ENCODE measurements at places on chromosomes 7 and 10.

DNA sequence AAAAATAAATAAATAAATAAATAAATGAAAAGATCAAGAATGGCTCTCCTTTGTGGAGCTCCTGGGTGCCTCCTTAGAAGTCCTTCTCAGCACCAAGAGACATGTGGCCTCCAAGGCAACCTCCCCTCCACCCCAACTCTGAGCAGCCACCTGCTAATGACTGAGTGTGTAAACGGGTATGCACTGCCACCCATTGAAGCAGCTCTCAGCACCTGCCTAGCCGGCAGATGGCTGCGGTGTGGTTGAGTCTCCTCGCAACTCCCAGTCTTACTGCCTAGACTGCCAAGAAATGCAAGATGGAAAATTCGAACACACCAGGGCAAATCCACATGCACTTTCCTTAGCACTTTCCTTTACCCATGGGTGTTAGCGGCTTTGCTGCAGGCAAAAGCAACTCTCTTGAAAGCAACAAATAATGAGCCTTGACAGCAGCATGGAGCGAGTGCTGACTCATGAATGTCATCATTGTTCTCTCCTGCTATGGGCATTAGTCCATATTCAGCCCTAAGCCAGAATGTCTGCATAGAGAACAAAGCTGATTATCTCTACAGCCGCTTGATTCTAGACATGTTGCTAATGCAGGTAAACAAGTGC lies 913.9 kb upstream of the AUTS2 start:
- peak; percentile 59 for DNase-seq

DNA sequence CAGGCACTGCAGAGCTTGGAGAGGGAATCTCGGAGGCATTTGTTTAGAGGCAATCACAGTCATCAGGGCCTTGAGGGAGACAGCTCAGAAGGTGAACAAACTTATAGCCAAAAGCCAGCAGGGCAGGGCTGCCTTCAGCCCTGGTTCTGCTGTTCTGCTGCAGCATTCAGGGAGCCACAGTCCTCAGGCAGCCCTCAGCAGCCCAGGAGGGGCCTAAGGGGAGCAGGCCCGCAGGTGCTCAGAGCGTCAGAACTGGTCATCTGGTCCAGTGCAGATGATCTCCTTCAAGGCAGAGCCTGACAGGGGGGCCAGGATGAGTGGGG lies 84.7 kb downstream of the ARHGAP22 start:
- no peak for DNase-seq

DNA sequence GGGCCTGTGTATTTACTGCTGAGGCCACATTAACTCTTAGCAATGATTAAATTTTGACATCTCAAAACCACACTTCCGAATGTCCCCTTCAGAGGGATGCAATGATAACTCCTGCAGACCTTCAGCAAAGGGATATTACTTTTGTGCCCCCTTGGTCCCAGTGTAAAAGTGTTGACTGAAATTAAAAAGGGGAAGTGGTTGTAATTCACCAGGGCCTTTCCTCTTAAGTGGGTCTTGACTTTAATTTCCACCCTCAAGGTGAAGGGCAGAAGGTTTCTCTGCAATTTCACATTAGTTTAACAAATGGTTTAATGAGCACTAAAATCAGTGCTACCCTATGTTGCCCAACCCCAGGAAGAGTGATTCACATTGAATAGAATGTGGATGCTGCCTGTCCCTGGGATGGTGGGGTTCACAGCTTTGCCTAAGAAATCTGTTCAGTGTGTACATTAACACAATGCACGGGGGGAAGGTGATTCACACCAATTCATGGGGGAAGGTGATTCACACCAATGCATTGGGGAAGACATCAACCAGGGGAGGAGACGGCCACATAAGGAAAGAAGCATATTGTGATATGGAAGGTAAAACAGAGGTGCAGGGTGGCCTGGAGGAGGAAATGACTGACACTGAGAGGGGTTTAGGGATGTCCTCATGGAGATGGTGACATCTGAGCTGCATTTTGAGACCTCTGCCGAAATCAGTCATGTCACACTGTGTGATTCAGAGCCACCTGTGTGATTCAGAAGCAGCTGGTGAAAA lies 19.4 kb upstream of the TNS3 start:
- DNase-seq, result no peak

DNA sequence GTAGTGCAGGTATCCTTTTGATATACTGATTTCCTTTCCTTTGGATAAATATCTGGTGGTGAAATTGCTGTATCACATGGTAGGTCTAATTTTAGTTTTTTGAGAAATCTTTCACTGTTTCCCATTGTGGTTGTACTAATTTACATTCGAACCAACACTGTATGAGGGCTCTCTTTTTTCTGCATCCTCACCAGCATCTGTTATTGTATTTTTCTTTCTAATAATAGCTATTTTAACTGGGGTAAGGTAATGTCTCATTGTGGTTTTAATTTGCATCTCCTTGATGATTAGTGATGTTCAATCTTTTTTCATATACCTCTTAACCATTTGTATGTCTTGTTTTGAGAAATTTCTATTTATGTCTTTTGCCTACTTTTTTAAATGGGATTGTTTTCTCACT lies 335.4 kb upstream of the MTPN start:
- DNase-seq, result no peak

GRCh38 chr7:90777041-90777440 lies 180.9 kb downstream of the CDK14 start:
- DNase-seq, result no peak

DNA sequence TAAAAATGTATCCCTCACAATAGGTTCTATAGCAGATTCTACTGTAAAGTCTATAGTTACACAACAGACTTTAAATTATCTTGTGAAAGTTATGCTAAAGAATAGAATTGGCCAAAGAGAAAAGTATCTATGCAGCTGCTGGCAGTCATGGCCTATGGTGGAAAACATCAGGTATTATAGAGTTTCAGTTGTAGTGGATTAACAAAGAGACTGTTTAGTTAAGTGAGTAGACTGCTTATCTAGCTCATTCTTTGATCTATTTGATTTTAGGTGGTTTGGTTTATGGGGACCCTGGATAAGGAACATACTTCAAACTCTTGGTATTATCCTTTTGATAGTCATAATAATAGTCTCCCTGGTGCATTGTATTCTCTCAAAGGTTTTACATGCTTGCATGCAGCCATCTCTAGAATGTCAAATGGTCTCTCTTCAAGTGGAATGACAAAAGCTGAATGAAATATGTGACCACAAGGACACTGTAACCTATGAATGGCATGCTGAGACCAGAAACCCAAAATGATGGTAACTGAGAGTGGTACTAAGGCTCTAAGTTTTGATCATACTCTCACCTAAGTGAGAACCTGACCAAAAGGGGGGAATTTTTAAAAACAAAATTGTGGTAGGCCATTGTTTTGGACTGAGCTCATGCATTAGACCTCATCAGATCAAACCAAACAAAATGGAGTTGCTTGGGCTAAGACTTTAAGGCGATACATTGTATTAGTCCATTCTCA lies 54.9 kb upstream of the NAMPT start:
- no peak for DNase-seq

DNA sequence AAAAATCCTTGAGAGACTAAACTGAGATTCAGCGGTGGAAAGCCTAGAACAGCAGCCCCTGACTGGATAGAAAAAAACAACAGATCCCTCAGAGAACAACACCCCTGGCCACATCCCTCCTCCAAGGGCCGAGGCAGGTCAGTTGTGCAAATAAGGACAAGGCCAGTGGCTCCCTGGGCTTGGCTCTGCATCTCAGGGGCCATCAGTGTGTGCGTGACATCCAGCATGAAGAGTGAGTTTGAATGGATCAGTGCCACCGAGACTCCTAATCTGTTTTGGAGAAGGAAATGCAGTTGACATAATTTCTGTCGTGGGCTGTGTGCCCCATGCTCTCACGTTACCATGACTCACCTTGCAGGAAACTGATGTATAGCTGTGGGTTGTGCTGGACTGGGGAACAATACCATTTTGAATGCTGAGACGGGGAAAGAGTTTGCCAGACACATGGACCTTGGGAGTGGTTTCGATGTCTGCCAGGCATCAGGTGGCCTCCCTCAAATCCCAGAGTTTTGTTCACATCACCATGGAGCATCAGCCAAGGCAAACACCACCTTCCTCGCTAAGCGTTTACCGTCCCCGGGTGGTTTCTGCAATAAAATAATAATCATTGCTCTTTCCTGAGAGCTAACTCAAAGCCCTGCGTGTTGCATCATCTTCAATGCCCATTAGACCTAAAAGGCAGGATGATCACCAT lies 153.2 kb upstream of the FZD8 start:
- DNase-seq, result no peak

GRCh38 chr10:3631701-3632330 lies 153.2 kb downstream of the KLF6 start:
- peak; percentile 17 for DNase-seq

DNA sequence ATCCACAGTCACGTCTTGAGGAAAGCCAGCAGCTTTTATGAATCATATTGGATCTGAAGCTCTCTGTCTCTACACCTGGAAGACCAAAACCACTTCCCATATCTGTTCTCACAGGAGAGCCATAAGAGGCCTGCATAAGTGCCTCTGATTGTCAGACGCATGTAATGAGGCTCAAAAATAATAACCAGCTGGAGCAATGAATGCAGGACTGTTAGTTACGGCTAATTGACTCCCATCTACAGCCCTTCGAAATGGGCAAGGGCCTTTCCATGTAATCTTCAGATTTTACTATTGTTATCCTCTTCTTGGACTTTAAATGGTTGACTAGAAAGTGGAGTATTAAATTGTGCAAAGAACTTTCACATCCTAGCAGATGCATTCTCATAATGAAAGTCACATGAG lies 4.4 kb upstream of the SEMA3C start:
- DNase-seq, result no peak

DNA sequence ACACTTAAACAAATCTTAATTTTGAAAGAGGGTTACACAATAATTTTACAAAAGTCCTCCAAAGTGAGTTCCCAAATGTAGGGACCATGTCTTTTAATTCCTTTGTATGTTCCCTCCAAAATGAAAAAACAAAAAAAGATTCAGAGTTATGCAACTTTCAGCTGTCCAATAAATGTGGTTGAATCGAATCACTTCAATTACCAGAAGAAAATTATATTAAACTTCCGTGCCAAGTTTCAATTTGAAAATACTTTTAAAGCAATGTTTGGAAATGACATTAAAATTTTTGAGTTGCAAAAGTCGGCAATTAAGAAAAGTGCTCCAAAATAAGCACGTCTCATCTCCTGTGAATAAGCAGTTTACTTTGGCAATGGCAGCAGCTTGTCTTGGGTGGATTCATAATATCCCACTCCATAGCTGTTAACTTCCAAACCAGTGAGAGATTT lies 60.3 kb upstream of the C1GALT1 start:
- no peak for DNase-seq

DNA sequence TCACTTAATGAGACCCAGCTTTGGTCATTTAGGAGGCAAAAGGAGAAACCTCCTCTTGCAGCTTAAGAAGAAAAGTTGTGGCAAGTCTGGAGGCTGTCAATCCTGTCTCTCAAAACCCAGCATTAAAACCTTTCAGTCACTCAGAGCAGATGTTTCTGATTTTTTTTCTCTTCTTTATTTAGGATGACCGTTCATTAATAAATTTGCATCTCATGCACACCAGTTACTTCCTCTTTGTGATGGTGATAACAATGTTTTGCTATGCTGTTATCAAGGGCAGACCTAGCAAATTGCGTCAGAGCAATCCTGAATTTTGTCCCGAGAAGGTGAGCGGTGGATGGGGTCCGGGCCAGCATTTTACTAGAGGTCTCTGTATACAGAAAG lies 32.0 kb downstream of the TMEM248 start:
- no peak for DNase-seq

GRCh38 chr10:27861781-27862180 lies 116.2 kb upstream of the MKX start:
- no peak for DNase-seq

DNA sequence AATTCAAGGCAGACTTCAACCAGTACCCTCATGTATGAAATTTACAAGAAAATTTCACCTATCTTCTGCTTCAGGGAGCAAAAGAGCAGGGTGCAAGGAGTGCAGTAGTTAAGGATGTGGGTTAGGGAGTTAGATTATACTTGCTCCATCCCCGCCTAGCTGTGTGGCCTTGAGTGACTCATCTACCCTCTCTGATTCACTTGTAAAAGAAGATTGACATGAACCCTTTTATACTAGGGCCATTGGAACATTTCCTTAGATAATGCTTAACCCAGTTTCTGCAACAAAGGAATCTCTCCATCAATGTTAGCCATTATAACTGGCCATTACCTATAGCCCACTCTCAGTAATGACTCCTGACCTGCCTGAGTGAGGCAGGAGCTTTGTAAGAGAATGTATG lies 10.2 kb upstream of the HSPA12A start:
- no peak for DNase-seq

DNA sequence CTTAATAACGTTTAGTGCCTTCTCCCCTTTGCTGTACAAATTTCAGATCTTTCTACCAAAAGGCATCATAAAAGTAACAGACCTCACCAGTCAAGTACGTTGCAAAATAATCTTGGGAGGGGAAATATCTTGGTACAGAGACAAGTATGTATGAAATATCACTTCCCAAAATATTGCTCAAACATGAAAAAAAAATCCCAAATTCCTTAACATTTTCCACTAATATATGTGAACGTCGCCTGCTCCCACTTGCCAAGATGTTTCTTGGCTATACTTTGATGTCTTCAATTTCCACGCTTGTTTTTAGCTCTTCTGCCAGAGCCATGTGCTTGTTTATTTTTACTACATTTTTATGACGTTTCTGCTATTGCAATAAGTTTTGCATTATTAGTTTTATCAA lies 223.5 kb downstream of the PLXNA4 start:
- no peak for DNase-seq

GRCh38 chr7:22447762-22448161 lies 52.2 kb downstream of the STEAP1B start:
- no peak for DNase-seq

DNA sequence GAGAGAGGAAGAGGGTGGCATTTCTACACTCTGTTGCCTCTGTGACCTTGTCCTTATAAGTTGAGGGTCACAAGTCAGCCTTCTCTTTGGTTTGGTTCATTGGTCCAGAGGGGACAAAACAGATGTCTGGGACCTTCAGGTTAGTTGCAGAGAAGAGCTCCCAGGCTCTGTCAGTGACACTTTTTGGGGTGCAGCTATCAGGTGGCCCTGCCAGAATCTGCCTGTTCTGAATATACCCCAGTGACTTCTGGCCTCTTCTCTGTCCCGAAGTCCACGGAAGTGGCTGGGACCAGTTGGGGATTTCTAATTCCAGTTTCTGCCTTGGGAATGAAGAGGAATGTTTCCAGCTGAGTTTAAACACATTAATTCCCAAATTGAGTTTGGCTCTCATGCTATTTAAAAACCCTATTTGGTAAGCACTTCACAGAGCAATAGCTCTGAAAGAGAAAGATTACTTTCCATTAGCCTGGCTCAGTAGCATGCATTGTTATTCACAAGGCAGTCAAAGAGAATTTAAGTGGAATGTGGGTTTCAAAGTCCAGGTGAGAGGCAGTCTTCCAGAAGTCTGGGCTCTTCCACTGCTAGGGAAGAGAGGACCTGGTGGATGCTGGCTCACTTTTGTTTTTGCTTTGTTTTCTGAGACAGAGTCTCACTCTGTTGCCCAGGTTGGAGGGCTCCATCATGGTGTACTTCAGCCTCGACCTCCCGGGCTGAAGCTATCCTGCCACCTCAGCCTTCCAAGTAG lies 237.8 kb upstream of the GALNT17 start:
- DNase-seq, result no peak

All from WERI-Rb-1 (cell line).